Suprapubic skin (tissue), 4 donors: ENCODE measurements at places on chromosomes 1 and 21. TPM values are rescaled to one million over a fixed set of nuclear protein-coding genes. Genes with fewer than 3 reads are reported as not detected.

GRCh38 chr1:109252893-109253802 is 3.8 kb downstream of the CELSR2 start:
- no peaks in the 10 kb centered on the region for H3K27me3 ChIP-seq
- H3K4me1 ChIP-seq = peaks cover 70% of the 10 kb centered on the region
- H3K4me3 ChIP-seq = peak overlapping the region; percentile 41
- DNase-seq = no peak
- peak overlapping the region; percentile 80 for H3K27ac ChIP-seq

- peak overlapping the region; percentile 93 for H3K4me3 ChIP-seq
- H3K27ac ChIP-seq = peak overlapping the region; percentile 74
- no peaks in the 10 kb centered on the region for H3K36me3 ChIP-seq
Measured at GRCh38 chr1:168137515-168137821, 738 bp upstream of the GPR161 start.

- H3K4me1 ChIP-seq = peaks cover 18% of the 10 kb centered on the region
- no peak for DNase-seq
- H3K27ac ChIP-seq = no peak overlapping the region
- no peaks in the 10 kb centered on the region for H3K27me3 ChIP-seq
Measured at GRCh38 chr21:17454315-17455027, 58.4 kb upstream of the CXADR start.

DNA sequence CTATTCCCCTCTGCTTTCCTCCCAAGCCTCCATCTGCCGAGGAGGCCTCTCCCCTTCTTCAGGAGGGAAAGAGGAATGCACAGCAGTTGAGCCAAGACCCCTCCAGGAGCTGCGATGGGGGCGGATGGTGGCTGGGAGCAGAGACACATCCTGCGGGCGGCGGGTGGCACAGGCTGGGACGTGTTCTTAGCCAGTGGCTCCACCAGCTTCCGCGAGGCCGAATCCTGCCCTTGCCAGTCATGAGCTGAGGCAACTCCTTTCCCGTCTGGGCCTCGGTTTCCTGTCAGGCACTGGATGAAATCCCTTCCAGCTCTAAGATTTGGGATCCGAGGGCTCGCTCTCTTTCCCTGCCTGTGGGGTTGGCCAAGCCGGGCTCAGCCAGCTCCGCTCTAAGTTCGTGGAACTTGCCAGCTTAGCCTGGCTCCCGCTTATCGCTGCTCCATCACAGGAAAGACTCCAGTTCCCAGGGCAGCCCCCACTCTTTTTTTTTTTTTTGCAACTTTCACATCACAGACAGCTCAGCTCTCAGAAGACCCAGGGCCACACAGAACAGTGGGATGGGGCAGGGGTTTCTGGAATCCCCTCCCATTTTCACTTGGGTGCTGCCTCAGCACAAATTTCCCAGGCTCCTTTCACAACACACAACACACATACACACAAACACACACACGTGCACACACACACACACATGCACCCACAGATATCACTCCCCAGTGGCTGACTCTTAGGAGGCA is 506 bp downstream of the MYOM3 start:
- DNase-seq = no peak
- no peaks in the 10 kb centered on the region for H3K27me3 ChIP-seq
- H3K4me1 ChIP-seq = peaks cover 40% of the 10 kb centered on the region
- H3K4me3 ChIP-seq = no peak overlapping the region
- no peaks in the 10 kb centered on the region for H3K36me3 ChIP-seq
- H3K27ac ChIP-seq = peak overlapping the region; percentile 70

DNA sequence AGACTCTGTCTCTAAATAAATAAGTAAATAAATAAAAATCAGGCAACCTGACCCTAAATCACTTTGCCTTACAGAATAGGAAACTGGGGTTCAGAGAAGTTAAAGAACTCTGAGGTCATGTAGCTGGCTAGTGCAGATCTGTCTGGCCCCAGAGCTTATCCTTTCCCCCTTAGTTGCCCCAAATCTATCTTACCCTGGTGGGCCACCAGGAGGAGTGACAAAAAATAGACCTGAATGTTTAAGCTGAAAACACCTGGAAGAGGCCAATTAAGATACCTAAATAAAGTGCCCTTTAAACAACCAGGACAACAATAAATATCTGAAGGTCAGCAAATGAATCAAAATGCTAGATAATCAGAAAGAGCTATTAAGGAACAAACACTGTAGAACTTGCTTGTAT is 59.7 kb downstream of the TEX35 start:
- H3K4me3 ChIP-seq = no peak overlapping the region
- DNase-seq = no peak
- H3K4me1 ChIP-seq = no peaks in the 10 kb centered on the region
- H3K36me3 ChIP-seq = no peaks in the 10 kb centered on the region

- no peaks in the 10 kb centered on the region for H3K27me3 ChIP-seq
- no peaks in the 10 kb centered on the region for H3K36me3 ChIP-seq
- H3K27ac ChIP-seq = no peak overlapping the region
- peaks cover 15% of the 10 kb centered on the region for H3K4me1 ChIP-seq
- H3K4me3 ChIP-seq = no peak overlapping the region
Measured at GRCh38 chr1:207291723-207292122, 29.8 kb upstream of the CD55 start.

GRCh38 chr1:204728045-204728444 is 42.5 kb upstream of the LRRN2 start:
- no peaks in the 10 kb centered on the region for H3K4me1 ChIP-seq
- DNase-seq = no peak
- no peak overlapping the region for H3K27ac ChIP-seq

GRCh38 chr1:59528900-59529299 is 232.0 kb downstream of the FGGY start:
- no peak overlapping the region for H3K4me3 ChIP-seq
- no peaks in the 10 kb centered on the region for H3K4me1 ChIP-seq
- no peak for DNase-seq
- no peaks in the 10 kb centered on the region for H3K27me3 ChIP-seq

DNA sequence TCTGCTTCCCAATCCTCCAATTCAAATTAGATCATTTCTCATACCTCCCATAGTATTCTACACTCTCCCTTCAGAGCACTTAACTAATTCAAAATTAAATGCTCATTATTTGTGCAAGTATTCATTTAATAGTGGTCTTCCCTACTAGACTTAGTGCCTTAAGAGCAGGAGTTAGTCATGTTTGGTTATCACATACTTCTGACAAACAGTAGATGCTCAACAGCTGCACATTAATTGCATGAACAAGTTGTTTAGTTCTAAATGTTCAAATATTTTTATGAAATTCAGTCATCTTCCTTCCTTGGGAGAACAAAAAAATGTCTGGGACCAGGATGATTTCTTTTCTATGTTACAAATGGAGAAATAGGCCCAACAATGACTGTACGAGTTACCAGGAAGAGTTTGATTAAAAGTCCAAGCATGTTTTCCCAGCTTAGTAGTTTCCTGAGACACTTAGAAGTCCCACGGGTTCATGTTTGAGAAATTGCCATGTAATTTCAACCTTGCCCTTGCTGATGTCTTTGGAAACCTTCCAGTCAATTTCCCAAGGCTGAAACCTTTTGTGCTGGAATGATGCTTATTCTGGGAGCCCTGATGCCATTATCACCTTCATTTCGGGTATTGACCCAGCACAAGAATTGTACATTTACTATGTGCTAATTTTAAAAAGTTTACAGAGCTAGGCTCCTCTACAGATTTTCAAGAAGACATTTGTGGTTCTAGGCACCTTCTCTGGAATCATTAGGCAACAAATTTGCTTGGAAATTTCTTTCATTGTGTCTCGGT is 437.9 kb upstream of the PLXNA2 start:
- no peak overlapping the region for H3K27ac ChIP-seq
- H3K36me3 ChIP-seq = no peaks in the 10 kb centered on the region
- H3K27me3 ChIP-seq = no peaks in the 10 kb centered on the region
- H3K4me1 ChIP-seq = no peaks in the 10 kb centered on the region

DNA sequence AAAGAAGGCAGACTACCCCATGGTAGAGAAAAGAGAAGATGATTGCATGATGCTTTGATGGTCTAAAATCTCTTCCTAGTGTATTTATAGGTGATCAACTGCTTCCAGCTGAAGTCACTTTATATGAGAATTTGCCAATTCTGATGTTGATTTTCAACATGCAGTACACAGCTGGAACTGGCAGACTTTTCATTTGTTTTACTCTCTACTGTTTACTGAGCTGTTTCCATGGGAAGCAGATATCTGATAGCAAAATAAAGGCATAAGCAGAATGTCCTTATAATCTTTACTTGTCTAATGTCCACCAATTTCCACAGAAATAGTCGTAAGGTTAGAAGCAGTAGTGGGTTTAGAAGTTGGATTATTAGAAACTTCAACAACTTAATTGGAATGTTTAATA is 74.9 kb downstream of the SYDE2 start:
- H3K27ac ChIP-seq = no peak overlapping the region
- H3K4me3 ChIP-seq = no peak overlapping the region
- no peaks in the 10 kb centered on the region for H3K27me3 ChIP-seq
- no peak for DNase-seq
- H3K4me1 ChIP-seq = no peaks in the 10 kb centered on the region

GRCh38 chr1:91609551-91609950 is 108.9 kb downstream of the CDC7 start:
- peak overlapping the region; percentile 38 for H3K27ac ChIP-seq
- H3K4me3 ChIP-seq = no peak overlapping the region
- H3K4me1 ChIP-seq = peaks cover 15% of the 10 kb centered on the region
- no peaks in the 10 kb centered on the region for H3K36me3 ChIP-seq
- no peak for DNase-seq

DNA sequence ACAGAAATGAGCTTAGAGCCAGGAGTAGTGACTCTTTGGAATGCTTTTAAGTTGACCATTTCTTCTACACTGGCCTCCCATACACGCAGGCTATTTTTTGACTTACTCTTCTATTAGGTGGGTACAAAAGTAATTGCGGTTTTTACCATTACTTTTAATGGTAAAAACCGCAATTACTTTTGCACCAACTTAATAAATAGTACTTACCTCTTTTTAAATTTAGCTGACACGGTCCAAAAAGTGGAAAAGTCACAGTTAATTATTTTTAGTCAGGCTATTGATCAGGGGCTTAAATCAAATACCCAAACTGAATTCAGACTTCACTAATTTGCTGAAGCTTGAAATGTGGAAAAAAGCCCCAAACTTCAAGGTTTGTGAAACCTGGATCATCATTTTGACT is 138.7 kb downstream of the GRIK1 start:
- no peak overlapping the region for H3K4me3 ChIP-seq
- no peaks in the 10 kb centered on the region for H3K36me3 ChIP-seq
- H3K27me3 ChIP-seq = no peaks in the 10 kb centered on the region

The C1orf141 gene
- not detected for total RNA-seq

The RIPPLY3 gene
- 0.21 TPM for total RNA-seq

The AKR7A3 gene
- total RNA-seq = 1.7 TPM
